T-helper 9 cell (primary cell): ENCODE measurements at places on chromosomes 7 and 10.

- no peak for DNase-seq
Observed at GRCh38 chr10:132551808-132552130, 14.2 kb downstream of the INPP5A start.

- no peak for DNase-seq
Observed at GRCh38 chr7:85464042-85464651, 277.3 kb upstream of the SEMA3D start.

DNA sequence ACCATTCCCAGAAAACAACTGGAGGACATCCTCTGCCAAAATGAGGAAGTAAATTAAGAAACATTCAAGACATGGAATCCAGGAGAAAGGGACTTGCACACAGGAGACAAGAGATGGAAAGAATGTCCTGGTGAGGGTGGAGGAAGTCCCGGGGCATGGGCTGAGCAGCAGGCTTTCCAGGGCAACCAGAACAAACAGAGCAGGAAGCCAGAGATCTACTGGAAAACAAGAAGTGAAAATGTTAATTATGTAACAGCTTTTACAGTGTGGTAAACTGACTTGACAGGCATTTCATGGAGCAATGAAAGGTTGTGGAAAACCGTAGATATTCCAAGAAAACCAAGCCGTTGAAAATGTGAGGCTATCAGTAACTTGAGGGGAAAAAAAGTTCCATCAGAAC lies 55.2 kb upstream of the ZNF746 start:
- DNase-seq, result no peak

GRCh38 chr10:31974434-31975124 lies 45.9 kb upstream of the ARHGAP12 start:
- no peak for DNase-seq

- no peak for DNase-seq
Observed at GRCh38 chr7:23356168-23356567, 57.0 kb downstream of the MALSU1 start.

- no peak for DNase-seq
Observed at GRCh38 chr10:48332871-48333216, 26.4 kb downstream of the MAPK8 start.

DNA sequence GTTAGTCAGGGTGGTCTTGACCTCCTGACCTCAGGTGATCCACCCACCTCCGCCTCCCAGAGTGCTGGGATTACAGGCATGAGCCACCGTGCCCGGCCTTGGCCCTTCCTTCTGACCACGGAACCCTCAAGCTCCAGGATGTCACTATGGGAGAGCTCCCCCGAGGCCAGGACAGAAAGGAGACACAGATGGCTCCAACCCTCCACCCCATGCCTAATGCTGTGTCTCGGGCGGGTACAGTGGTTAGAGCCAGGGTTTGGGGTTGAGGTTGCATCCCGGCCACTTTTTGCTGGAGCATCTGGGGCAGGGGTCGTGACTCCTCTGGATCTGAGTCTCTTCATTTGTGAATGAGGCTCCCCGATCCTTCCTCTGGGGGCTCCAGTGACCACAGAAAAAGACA lies 8.1 kb downstream of the MYL10 start:
- no peak for DNase-seq

- DNase-seq, result no peak
Observed at GRCh38 chr10:124152139-124153022, 59.0 kb upstream of the CHST15 start.

DNA sequence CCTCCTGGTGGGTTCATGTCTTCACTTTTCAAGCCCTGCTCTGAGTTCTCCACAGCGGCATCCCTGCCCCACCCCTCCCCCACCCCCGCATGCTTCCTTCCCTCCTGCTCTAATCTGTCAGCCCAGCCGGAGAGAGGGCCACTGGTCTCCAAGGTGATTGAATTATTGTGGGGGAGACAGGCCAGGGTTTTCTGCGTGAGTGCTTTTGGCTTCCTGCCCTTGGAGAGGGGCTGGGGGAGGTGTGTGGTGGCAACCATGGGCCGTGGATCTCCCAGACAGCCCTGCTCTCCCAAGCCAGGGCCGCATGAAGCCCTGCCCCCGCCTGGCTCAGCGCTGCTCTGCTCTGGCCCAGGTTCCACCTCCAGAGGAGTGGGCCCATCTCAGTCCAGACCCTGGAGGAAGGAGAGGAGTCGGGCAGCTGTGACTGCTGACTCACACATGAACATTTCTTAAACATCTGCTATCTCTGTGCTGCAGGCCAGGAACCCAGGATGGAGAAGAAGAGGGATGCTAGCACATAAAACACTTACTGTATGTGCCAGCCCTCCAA lies 109.9 kb downstream of the ZMIZ1 start:
- no peak for DNase-seq

GRCh38 chr7:159253657-159254056 lies 109.0 kb upstream of the VIPR2 start:
- no peak for DNase-seq

DNA sequence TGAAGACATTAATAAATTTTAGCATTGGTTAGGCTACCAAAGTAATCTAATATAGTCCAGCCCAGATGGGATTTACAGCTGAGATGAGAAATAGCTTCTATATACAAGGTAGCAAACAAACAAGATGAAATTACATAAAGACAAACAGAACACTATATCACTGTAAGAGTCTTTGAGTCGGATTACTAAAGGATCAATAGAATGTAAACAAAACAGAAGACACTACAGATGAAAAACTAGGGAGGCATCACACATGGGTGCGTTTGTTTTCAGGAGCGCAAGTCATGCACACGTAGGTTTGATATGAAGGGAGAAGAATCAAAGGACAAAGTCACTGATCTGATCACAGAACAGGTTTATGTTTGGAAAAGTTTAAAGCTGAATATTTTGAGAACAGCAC lies 26.5 kb downstream of the MPP7 start:
- DNase-seq, result no peak

DNA sequence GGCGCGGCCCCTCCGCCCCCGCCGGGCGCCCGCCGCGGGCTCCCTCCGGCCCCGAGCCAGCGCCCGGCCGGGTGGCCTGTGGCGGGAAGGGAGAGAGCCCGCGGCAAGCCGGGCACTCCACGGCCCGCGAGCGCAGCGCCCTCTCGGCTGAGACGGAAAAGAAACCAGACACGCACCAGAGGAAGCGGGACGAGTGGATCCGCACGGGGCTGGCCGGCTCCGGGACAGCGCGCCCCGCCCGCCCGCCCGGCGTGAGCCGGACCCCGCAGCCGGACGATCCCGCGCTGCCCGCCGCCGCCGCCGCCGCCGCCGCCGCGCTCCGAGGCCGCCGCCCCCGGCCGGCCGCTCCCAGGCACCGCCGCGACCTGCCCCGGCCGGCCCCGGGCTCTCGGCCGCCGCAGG lies 300 bp downstream of the ARHGAP21 start:
- DNase-seq, result peak; percentile 16

DNA sequence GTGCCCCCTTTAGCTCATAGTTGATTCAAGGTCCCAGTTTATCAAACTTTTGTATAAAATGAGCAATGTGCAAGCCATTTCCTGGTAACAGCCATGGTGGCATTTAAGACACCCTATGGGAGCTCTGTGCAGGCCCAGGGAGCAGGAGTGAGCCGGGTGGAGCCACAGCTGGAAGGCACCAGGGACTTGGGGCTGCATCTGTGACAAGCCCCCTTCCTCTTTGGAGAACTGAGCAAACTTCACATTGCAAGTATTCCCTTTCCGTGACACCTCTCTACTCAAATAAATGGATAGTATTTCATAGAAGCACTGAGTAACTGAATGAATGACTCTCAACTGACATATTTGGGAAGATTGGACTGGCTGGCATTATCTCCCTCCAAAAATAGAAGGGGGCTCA lies 558.7 kb upstream of the FOXK1 start:
- no peak for DNase-seq

DNA sequence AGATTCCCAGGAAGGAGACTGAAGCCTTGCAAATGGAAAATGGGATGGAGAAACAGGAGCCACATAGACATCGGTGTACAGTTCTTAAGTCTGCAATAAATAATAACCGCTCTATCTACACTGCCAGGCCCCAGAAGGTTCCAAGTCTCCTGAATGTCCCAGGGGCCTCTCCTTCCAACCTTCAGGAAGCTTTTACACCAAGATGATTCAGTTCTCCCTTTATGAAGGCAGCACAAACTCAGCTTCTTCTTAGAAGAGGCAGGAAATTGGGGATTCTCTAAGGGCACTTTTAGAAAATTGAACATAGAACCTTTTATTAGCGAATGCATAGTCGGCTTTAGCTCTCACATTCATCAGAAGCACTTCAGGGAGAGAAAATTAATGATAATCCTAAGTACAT lies 130.8 kb upstream of the LYZL1 start:
- DNase-seq, result no peak

DNA sequence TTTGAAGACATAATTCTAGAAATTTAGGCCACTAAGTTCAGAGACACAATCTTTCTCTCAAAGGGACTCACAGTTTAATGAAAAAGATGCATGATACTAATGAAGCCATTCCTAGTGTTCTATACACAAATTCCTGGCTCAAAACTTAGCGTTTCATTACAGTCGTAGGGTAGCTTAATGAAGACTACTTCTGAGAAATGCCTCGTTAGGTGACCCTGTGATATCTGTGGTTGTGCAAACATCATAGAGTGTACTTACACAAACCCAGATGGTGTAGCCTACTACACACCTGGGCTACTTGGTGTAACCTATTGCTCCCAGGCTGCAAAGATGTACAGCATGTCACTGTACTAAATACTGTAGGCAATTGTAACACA lies 488 bp upstream of the CHCHD3 start:
- no peak for DNase-seq

- DNase-seq, result no peak
Observed at GRCh38 chr10:20835335-20835734, 61.8 kb downstream of the NEBL start.

DNA sequence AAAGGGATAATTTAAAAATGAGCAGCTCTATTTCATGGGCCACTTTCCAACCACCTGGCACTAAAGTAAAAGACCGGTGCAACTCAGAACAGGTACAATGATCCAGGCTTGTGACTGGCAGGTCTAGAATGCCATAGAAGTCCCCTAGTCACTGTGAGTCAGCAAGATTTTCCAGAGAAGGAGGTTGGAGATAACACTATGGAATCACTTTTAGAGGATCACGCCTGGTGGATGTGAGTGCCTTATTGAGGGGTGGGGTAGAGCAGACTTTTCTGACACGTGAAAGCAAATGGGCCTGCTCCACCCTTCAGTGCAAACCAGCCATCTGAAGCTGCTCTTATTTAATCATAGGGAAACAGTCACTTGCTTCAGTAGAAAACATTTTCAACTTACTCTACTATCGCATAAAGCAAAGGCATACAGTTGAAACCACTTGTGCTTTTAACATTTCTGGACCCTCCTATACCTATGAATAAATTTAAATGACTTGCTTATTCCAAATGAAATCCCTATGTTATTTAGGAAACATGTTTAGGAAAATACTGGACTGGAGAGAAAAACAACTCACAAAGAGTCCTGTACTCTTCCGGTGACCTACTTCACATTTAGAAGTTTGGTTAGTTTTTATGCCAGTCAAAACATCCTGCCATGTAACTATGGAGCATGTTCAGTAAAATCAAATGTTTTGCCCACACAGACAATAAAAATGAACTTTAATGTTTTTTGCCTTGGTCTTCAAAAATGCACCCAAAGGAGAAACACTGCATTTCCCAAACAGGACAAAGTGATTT lies 21.5 kb upstream of the AKR1C1 start:
- DNase-seq, result no peak

- no peak for DNase-seq
Observed at GRCh38 chr7:22675421-22675820, 51.6 kb upstream of the IL6 start.

DNA sequence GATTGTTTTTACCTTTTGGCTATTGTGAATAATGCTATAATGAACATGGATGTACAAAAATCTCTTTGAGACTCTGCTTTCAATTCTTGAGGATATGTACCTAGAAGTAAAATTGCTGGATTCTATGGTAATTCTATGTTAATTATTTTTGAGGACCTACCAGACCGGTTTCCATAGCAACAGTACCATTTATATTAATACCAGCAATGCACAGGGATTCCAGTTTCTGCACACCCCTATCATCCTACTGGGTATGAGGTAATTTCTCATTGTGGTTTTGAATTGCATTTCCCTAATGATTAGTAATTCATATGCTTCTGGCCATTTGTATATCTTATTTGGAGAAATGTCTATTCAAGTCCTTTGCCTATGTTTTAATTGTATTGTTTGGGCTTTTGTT lies 9.9 kb upstream of the PPP1R9A start:
- no peak for DNase-seq

GRCh38 chr7:13067036-13067435 lies 379.6 kb downstream of the ARL4A start:
- no peak for DNase-seq

- DNase-seq, result no peak
Observed at GRCh38 chr7:90411510-90411909, 8.2 kb downstream of the CLDN12 start.

DNA sequence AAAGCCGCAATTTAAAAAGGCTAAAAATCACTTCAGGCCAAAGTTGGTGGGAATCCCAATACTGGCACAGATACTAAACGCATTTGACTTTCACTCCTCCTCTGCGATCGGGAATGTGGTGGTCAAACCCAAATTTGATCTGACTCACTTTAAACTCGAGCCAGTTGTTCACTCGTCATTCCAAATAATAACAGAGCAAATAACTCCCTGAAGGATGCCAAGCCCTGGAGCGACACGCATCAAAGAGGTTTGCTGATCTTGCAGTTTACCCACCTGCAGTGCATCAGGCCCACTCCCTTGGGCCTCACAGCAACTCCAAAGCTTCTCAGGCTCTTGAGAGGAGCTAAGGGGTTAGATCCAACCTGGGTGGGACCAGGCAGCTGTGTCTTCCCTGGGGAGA lies 12.2 kb downstream of the PTN start:
- DNase-seq, result no peak

DNA sequence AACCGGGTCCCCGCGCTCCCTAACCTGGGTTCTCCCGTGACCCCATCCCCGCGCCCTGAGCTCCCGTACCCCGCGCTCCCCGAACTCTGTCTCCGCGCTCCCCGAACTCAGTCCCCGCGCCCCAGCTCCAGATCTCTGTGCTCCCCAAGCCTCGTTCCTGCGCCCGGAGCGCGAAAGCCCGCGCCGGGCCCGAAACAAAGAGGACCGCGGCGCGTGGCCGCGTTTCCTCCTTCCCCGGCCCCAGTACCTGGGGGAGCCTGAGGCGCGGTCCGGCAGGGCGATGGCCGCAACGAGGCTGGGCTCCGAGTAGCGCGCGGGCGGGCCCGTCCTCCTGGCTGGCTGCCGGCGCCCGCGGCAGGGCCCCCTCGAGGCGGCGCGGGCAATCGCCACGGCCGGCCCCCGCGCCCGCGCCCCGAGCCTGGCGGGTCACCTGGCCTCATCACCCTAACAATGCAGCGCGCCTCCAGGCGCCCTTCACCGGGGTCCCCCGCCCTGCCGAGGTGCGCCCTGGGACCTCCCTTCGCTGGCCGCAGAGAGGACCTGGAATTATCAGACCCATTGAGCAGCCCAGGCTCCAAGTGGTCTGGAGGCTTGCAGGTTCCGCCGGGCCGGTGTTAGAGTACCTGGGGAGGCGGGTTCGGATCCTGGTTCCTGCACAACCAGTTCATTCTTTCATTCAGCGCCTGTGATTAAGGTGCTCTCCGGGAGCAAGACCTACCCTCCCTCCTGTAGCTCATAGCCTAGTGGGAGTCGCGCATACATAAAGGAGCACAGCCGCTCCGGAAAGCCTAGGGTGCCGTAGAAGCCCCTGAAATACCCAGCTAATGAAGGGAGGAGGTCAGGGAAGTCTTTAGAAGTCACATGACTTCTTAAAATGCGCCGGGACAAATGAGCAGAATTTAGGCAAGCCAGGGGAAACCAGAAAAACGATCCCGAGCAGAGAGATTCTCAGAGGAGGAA lies at the start of gene TNS3:
Gene TNS3, minus strand, starts transcription at position 308 of the 960 bp plus-strand sequence. CDS start 142,475 bp downstream, outside the sequence.
- no peak for DNase-seq

GRCh38 chr10:84903320-84903719 lies 574.9 kb downstream of the CCSER2 start:
- DNase-seq, result no peak
